CD8-positive, alpha-beta T cell (primary cell): ENCODE measurements at places on chromosomes 6 and 20.
A peak's percentile ranks its signal among the peaks of the same experiment; 100 is the strongest.

- no peak for DNase-seq
Measured at GRCh38 chr20:1415667-1416468, 23.0 kb upstream of the FKBP1A start.

GRCh38 chr6:24981386-24981760 lies 45.6 kb upstream of the RIPOR2 start:
- no peak for DNase-seq

GRCh38 chr20:20731000-20731944 lies 18.8 kb upstream of the RALGAPA2 start:
- no peak for DNase-seq

- DNase-seq = no peak
Measured at GRCh38 chr20:34977365-34978091, 21.9 kb downstream of the MYH7B start.

DNA sequence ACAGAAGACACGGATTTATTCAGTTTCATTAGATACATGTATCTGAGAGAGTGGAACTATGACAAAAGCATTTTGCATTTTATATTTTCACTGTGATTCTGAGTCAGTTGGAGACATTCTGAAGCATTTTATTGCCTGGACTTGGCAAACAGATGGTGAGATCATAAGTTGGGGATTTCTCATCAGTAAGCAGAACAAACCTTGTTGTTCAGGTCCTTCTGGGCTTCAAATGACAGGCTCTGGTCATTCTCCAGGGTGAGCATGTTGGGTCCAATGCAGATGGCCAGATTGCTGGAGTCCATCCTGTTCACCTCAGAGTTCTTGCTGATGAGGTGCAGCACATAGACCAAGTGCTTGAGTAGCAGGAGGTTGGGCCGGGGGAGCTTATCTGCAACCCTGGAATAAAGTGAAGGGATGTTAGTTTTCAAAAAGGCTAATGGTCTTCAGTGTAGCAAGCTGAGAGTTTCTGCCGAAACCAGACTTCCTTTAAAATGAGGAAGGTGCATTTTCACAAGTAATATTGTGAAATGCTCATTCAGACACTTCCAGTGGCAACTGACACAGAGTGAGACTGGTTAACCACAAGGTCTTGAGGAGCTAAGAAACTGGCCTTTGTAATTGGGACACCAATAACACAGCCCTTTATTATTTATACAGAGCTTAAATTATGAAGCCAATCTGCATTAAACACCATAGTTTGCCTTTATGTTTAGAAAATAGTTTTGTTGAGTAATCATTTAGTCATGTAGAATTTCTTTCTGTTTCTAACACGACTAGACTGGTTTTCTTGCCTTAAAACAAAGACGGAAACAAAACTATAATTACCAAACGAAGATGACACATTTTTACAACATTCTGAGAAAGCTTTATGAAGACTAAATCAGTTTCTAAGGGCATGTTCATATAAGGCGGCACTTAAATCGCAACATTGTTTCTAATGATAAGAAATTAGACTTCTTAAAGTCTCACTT lies 5.6 kb downstream of the TAGAP start:
- DNase-seq = peak; percentile 71

- no peak for DNase-seq
Measured at GRCh38 chr20:38043512-38044300, 10.2 kb downstream of the RPRD1B start.

DNA sequence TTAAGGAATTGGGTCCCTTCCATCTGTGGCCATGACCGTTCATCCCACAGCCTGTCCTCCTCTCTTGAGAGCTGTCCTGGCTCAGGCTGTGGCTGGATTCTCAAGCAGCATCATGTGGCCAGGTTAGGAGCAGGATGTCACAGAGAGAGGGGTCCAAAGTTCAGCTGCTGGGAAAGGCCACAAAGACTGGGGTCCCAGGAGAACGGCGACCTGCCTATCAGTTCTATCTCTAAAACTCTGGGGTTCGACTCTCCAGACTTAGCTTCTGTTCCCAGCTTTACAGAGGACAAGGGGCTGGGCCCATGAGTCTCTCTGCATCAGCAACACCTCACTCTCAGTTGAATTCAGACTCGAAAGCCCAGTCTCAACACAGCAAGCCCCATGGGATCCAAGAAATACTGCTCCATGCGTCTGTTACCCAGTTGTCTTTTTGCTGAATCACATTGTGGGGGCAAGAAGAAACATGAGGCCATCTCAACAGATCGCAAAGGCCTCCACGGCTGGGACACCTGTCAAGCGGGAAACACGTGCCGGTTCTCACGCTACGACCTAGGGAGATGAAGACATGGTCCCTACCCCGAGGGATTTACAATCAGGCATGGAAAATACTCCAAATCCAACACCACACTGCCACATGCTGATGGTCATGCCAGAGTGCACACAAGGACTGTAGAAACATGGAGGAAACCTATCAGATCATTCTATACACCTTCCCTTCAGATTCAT lies 95.4 kb downstream of the SLC22A23 start:
- no peak for DNase-seq

GRCh38 chr6:170317076-170317475 lies 10.5 kb downstream of the FAM120B start:
- no peak for DNase-seq
